ENCODE measurements at places on chromosomes 12 and 14.

- no peak for DNase-seq
Observed at GRCh38 chr14:54606178-54606577, 39.2 kb downstream of the SAMD4A start.

DNA sequence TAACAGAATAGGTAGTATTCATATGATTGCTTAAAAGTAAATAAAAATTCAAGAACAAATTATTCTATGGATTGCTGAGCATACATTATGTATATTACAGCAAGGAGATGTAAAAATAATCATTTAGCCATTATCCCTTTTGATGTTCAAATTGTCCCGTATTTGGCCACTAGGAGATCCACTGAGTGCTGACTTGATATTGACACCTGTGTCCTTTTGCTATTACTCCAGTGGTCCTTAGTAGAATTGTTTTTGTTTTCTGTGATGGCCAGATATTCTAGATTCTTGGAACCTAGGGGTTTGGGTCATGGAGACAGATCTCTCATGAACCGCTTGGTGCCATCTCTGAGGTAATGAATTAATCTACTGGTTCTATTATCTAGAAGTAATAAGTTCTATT, 16.8 kb downstream of the ERO1A start:
- no peak for DNase-seq

DNA sequence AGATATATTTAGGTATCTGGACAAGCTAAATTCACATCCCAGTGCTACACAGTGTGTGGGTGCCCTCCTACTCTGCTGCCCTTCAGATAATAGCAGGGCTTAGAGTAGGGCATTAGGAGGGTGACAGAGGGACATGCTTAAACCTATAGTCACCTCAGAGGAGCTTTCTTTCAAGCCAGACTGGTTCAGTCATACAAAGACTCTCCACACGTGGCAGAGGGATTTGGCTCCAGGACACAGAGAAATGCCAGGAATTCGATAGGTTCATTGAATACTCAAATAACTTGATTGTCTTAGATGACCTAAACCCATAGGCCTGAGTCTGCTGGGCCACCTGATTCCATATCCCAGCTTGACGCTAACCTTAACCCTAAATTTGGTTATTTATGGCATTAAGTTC, 163.5 kb downstream of the TPH2 start:
- no peak for DNase-seq

- DNase-seq: no peak
Observed at GRCh38 chr12:62732861-62733427, 202.0 kb downstream of the PPM1H start.

DNA sequence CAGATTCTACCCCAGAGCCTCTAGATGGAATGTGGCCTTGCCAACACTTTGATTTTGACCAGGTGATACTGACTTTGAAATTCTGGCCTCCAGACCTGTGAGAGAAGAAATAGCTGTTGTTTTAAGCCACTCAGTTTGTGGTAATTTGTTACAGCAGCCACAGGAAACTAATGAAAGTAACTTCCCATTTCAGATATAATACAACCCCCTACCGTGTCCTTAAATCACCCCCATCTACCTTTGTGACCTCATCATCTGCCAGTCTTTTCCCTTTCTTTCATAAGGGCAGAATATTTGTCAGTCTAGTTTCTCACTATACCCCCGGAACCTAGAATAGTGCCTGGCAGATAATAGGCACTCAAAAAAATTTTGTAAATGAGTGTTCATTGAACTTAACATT, 39.6 kb downstream of the PPP4R4 start:
- DNase-seq: no peak

- DNase-seq: peak; percentile 48
Observed at GRCh38 chr12:29241821-29242591, 92.9 kb downstream of the FAR2 start.

DNA sequence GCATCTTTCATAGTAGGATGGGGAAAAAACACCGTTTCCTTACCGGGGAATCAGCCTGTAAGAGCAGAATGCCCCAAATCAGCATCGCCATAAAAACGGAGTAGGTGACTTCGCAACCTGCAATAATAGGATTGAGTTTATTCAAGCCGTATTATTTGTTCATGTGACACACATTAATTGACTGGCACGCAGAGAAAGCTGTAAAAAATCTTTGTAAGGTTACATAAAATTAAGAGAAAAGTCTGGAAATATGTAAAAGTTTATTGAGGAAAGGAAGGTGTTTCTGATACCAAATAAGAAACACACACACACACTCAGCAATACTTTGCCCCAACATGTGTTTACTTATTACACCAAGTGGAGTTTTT, 628 bp upstream of the CAPRIN2 start:
- DNase-seq: no peak

GRCh38 chr12:59708064-59708463, 112.2 kb downstream of the SLC16A7 start:
- no peak for DNase-seq

DNA sequence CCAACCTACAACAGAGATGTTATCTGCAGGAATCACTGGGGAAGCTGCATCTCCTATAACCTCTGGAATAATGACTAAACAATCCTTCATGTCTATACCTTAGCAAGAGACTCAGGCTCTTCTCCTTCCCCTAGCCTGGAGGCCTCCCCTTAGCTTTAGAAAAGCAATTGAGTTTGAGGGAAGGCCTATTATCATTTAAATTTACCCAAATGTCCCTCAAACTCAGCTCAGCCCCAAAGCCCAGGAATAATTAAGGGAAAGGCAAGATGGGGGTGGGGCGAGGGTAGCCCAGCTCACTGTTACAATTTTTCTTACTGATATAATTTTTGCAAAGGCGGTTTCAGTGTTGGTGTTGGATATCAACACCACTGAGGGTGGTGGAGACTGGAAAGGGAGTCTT, 151.4 kb upstream of the EEA1 start:
- DNase-seq: no peak

- DNase-seq: no peak
Observed at GRCh38 chr12:93102744-93103143, 173.6 kb upstream of the EEA1 start.

DNA sequence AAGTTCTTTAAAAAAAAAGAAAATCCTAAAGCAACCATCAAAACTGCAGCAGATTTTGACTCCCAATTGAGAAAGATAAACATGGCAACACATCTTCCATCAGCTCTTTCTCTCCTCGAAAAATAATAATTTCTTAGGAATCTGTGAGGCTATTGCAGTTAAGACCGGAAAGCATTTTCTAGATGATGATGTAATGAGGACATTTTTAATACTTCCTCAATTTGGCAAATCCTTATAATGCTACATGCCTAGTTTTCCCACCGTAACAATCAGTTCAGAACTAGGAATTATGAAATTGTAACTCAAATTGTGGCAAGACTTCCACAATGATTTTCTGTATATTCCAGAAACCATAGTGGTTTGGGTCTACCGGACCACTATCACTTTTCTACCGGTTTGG, 180.9 kb upstream of the PDE3A start:
- no peak for DNase-seq

- DNase-seq: no peak
Observed at GRCh38 chr12:57836442-57837375, 9.8 kb downstream of the CTDSP2 start.

- no peak for DNase-seq
Observed at GRCh38 chr14:34568803-34569202, 29.3 kb upstream of the EAPP start.

- DNase-seq: no peak
Observed at GRCh38 chr12:10554756-10555481, 49.2 kb downstream of the EIF2S3B start.

DNA sequence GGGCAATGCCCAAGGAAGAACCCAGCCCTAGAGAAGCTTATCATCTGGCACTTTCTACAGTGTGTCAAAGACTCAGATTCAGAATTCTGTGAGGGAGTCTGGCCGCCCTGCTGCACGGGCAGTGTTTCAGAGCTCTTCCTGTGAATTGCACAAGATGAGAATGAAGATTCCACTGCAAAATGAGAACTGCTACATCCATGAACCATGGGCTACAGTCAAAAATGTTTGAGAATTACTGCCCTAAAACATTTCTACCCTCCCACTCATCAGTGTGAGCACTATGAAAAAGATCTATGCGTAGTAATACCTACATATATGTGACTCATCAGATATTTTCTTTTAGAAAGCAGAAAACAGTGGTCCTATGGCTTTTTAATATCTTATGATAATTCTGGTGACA, 104.0 kb downstream of the STAB2 start:
- no peak for DNase-seq

- DNase-seq: no peak
Observed at GRCh38 chr14:102164965-102165364, 25.3 kb downstream of the WDR20 start.

DNA sequence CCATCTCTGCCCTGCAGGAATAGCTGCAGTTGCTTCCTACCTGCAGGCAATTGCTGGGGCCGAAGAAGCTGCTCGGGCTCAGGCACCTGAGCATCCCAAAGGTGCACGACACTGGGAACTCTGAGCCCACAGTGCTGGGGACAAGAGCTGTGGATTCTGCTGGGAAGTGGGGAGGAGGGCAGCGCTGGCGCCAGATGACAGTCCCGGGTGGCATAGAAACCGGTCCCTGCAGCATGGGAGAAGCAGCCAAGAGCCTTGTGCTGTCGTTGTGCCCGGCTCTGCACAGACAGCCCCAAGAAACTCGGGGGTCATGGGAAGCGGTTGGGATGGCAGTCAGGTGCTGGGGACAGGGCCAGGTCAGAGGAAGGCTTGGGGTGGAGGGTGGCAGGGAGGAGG, 529 bp downstream of the LRTM2 start:
- DNase-seq: no peak

DNA sequence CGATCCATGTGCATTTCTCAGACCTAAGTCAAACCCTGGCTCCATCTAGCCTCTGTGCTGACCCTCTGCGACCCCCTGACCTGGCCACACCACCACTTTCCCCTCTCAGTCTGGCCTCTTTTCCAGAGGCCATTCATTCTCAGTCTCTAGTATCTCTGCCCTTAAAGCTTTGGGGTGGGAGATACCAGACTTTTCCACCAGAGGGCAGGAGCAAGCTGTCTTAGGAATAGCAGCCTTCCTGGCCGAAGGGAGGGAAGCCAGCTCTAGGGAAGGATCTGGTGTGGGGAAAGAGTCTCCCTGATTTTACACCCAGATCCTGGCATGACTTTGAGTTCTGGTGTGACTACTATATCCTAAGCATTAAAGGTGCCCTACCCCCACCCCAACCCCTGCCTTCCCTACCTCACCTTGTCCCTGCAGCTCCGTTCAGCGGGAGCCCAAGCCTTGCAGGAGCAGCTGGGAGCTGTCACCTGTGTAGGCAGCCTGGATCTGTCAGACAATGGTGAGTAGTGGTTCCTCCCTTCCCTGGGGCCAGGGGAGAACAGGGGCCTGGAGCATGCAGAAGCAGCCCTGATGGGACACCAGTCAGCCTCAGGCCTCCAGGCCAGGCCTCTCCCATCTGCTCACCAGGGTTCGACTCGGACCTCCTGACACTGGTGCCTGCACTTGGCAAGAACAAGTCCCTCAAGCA, 6.6 kb downstream of the CARMIL3 start:
- no peak for DNase-seq

GRCh38 chr12:7129287-7129871, 690 bp upstream of the RBP5 start:
- no peak for DNase-seq

DNA sequence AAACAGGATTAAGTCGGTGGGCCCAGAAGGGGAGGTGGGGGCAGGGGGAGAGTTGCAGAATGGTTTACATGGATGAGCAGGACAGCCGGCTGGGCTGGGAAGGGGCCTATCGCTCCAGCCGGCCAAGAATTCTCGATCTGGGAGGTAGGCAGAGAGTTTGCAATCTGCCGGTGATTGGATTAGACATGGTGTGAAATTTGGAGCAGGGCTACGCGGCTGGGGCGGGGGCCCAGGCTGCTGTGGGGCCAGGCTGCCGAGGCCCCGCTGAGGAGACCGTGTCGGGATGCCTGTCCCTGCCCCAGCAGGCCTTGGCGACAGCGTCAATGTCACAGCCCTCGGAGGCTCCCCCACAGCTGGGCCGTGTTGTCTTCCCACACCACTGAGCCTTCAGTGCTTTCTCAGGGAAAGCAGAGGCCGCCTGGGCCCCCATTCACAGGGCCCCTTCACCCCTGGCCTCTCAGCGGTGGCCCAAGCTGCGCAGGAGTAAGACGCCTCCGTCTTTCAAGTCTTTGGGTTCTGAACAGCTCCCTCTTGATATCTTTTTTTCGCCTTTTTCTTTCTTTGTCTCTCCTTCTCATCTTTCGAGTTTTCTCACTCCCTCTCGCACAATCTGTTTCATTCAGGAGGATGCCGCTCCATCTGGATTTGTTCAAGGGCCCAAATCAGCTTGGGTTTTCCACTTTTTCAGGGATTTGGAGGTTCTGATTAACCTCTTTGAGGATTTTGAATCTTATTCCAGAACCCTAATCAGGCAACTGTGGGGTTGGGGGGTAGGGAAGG, 117.5 kb upstream of the PARP11 start:
- DNase-seq: no peak

DNA sequence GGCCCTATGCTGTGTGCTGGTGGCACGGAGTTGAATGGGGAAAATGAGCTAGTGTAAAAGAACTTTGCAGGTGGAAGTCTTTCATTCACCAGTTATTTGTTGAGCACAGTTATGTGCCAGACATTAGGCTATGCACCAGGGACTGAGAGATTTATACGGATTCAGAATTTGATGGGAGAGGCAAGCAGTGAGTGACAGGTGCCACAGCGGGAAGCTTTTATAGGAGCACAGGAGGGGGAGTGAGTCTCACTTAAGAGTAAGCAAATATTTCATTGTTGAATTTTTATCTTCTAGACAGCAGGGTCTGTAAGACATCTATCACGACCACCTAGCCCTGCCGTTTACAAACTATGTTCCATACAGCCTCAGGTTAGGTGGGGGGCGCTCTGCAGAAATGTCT, 320.6 kb downstream of the SNAPC1 start:
- no peak for DNase-seq

All from GM12864 (cell line).